ENCODE measurements at places on chromosomes 5 and 9.

DNA sequence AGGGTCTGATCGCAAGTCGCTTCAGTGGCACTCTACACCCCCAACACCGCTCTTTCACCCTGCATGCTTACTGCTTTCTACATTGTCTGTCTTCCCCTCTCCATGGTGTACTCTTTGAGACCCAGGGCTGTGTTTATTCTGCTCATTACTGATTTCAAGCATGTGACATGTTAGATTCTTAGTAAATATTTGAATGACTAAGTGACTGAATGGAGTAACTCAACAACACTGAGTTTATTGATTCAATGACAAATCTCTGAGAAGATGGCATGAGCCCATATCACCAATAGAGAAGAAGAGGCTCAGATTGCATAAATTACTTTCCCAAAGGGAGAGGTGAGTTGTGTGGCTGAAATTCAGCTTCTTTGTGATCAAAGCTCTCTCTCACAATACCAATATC lies 89.7 kb upstream of the OSMR start:
- DNase-seq = no peak

DNA sequence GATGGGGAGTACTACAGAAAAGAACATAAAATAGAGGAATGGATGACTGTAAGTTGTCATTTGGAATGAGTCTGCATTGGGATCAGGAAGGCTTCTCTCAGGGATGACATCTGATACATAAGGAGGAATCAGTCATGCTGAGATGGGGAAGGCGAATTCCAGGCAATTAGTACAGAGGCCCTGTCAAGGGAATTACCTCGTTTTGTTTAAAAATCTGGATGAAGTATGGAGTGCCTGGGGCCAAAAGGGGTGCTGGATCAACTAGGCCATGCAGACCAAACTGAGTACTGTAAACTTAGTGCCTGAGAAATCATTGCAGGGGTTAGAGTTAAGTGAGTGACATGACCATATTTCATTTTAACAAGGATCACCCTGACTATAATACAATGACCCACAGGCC lies 30.5 kb downstream of the JAKMIP2 start:
- DNase-seq = no peak

- DNase-seq = no peak
These were observed 69.7 kb downstream of the TRIO start for GRCh38 chr5:14212838-14213237.

- no peak for DNase-seq
These were observed 135.5 kb downstream of the SEC61B start for GRCh38 chr9:99357575-99357974.

GRCh38 chr5:178423901-178424809 lies 166.0 kb downstream of the COL23A1 start:
- no peak for DNase-seq

DNA sequence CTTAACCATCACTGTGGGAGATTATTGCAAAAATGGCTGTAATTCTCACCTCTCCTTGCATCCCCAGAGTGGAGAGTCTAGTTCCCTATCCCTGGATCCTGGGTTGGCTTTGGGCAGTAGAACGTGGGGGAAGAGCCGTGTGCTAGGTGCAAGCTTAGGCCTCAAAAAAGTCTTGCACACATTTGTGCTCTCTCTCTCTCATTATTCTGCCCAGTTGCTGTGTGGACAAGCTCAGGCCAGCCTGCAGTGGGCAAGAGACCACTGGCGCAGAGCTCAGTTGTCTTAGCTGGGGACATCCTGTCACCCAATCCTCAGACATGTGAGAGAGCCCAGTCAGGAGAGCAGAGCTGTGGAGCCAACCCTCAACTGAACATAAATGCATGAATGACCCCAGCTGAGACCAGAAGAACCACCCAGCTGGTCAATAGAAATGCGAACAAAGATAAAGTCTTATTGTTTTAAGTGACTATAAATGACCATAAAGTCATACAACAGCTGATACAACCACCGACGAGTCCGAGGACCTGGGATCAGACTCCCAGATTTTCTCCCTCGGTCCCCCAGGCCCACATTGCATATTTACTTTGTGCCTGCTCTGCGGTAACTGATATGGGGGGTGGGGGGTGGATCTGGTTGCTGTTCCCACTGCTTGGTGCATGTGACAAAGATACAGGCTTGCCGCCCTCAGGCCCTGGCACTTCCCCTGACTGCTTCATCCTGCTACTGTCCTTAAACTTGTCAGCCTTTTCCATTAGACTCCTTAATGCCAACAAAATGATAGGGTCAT lies 166.4 kb upstream of the MVB12B start:
- no peak for DNase-seq

GRCh38 chr5:69042500-69042899 lies 51.3 kb upstream of the SLC30A5 start:
- no peak for DNase-seq

DNA sequence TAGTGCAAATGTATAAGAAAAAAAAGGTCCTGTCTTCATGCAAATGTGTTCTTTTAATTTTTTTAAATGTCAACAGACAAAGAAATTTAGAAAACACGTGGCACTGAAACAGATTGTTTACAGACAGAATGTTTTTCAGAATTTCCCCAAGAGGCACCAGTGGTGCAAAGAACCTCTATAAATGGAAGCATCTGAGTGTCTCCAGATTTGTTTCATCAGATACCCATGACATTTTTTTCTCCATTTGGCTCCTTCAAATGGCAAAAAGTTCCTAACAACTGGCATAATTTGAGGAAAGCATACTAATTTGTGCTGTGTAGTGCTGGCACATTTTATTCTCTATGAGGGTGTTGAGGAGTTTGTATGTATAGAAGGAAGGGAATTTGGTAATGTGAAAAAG lies 15.0 kb downstream of the CCDC192 start:
- DNase-seq = no peak

DNA sequence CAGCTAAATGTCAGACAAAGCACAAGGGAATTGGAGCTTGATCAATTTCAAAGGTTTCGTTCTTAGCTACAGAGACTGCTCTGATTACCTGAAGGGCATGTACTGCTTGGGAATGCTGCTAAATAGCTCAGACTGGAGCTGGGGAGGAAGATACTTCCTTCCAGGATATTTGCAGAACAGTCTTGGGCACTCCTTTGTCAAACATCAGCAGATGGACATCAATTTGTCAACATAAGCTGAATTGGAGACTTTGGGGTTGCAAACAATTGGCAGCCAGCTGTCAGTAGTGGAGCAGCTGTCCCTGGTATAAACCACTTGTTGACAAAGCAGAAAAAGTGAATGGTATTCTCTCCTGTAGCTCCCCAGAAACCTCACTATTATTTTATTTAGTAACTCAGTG lies 182.0 kb downstream of the CCDC192 start:
- no peak for DNase-seq

GRCh38 chr9:74803376-74804017 lies 84.2 kb downstream of the TRPM6 start:
- no peak for DNase-seq

GRCh38 chr9:37035648-37036370 lies 1.7 kb upstream of the PAX5 start:
- no peak for DNase-seq

GRCh38 chr5:151051931-151052608 lies 28.8 kb downstream of the TNIP1 start:
- no peak for DNase-seq

DNA sequence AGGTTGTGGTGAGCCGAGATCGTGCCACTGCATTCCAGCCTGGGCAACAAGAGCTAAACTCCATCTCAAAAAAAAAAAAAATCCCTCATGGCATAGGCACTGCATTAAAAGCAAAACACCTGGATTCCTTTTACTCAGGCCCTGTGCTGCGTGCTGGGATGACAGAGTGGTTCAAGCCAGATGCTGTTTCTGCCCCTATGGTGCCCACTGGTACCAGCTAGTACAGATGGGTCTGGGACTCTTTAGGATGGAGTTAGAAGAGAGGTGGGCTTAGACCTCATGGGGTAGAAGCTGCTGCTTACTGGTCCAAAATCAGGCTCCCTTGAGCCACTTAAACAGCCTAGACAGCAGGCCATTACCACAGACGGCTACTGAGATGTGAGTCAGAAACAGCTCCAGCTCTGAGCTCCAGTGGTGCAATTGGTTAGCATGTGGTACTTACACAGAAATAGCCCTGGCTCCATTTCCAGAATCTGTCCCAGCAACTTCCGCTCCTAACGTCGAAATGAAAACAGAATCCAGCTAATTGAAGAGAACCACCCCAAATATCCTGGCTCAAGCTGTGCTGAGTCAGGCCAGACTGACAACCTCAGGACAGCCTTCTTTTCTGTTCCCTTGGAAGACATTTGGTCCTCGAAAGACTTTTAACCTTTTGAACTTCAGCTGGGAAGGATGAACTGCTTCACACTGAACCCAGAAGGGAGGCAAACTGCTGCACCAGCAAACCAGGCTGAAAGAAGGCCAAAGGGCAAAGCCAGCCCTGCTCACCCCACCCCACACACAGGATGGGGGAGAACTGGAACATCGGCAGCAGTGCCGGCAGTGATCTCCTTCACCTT lies 15.5 kb downstream of the C5orf15 start:
- no peak for DNase-seq

DNA sequence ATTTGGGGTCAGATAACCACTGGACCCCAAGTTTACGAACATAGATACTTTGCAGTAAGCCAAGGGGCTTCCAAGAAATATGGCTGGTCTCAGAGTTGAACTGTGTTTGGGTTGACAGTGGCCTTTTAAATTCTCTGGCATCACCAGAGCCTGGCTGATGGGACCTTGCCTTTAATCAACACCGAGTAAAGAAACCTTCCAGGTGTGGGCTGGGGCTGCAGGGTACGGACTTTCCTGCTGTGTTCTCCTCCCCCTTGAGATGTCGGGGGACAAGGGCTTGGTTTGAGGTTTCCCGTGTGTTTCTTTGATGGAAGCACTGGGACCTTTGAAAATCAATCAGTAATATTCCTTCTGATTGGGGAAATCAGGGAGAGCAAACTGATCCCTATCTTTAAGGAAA lies 140.1 kb downstream of the MTX3 start:
- DNase-seq = no peak

GRCh38 chr9:133351908-133352634 lies 4.1 kb downstream of the RPL7A start:
- peak; percentile 64 for DNase-seq

GRCh38 chr5:83914662-83915418 lies 194.2 kb upstream of the HAPLN1 start:
- DNase-seq = no peak

GRCh38 chr5:52805615-52806014 lies 17.9 kb downstream of the ITGA1 start:
- DNase-seq = no peak

- no peak for DNase-seq
These were observed 130.2 kb downstream of the PCSK5 start for GRCh38 chr9:76020652-76021051.

- DNase-seq = no peak
These were observed 63.9 kb downstream of the CDC14B start for GRCh38 chr9:96555567-96556386.

DNA sequence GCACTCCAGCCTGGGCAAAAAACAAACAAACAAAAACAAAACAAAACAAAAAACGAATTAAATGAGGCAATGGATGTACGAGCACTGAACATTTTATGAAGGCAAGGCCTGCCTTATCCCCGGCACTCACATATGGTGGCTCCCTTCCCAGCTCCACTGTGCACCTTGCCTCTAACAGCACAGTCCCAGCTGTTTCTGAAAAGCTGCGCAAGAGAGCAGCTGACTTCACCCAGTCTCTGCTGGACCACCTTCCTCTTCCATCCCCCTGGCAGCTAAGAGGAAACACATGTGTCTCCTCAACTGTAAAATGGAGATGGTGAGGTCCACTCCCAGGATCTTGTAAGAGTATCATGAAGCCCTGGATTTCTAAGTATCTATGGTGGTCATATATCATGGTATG lies 100.7 kb downstream of the KLF4 start:
- no peak for DNase-seq

GRCh38 chr5:143657647-143658285 lies 154.2 kb upstream of the HMHB1 start:
- DNase-seq = no peak

GRCh38 chr5:72452515-72453245 lies 54.5 kb downstream of the ZNF366 start:
- DNase-seq = no peak

GRCh38 chr9:37621273-37622121 lies 29.1 kb upstream of the TOMM5 start:
- DNase-seq = peak; percentile 33

DNA sequence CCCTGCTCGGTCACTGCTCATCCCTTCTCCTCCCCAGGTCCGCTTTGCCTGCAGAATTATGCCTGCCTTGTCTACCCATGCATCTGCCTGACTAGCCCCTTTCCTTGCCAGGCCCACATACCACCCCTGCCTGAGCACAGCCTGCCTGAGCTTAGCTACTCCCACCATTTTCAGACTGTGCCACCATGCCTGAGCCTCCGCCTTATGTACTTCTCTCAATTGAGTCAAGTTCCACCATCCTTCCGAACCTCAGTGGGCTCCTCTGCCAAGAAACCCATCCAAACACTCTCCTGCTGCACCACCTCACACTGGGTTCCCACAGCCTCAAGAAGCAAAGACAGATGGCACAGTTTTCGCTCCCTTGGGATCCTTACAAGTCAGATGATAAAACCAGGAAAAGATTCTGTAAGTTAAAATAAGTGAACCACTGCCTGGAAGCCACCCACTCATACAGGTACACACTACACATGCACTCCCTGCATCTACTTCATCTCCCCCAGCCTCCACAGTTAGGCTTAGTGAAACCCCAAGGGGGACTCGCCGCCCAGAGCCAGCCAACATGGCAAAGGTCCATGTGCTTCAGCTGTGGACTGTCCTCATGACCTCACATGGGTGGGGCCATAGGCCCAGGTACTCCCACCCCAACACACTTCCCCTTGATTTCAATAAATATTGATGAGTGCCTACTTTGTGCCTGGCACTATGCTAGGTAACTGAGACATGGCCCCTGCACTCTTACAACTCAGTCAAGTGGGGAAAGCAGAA lies 23.1 kb downstream of the P4HA2 start:
- DNase-seq = no peak

GRCh38 chr5:58746321-58746720 lies 163.4 kb downstream of the RAB3C start:
- DNase-seq = no peak

DNA sequence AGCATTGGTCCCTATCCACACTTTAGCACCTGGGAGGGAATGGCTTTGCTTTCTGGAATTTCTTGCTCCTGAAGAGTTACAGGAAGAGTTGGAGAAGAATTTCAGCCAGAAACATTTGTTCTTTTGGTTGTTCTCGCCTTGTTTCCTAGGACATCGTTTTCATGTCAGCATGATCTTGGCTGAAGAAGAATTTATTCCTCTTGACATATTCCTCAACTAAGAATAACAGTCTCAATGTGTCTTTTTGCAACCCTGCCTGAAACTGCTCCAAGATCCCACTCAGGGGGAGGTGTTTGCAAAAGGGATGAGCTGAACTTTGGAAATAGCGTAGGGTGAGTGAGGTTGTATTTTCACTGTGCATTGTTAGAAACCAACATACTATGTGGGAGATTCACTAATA lies 26.1 kb downstream of the MAMDC2 start:
- no peak for DNase-seq

DNA sequence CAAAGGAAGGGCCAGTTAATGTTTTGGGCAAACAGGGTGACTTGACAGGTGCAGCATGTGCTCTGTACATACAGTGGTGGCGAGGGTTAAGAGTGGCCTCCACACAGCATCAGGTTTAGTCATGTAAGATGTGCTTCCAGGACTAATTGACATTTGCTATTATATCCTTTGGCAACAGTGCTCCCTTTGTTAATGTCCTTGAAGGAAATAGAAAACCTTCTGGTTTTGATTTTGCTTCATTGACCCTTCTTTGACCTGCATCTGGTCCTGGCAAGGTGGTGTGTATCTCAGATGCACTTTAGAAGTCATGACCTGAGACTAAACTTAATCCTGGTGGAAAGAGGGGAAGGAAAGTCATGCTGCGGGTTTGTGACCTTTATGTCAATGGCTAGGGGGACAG lies 440.0 kb downstream of the ENC1 start:
- peak; percentile 82 for DNase-seq

- DNase-seq = no peak
These were observed 4.9 kb downstream of the FRMD3 start for GRCh38 chr9:83533296-83533695.

Measured in SK-N-DZ (cell line).